ENCODE measurements at places on chromosomes 13 and 19.

- no peak for DNase-seq
Observed at GRCh38 chr19:32543115-32543900, 37.7 kb upstream of the PDCD5 start.

GRCh38 chr13:66624302-66624701, 605.8 kb downstream of the PCDH9 start:
- DNase-seq = no peak

DNA sequence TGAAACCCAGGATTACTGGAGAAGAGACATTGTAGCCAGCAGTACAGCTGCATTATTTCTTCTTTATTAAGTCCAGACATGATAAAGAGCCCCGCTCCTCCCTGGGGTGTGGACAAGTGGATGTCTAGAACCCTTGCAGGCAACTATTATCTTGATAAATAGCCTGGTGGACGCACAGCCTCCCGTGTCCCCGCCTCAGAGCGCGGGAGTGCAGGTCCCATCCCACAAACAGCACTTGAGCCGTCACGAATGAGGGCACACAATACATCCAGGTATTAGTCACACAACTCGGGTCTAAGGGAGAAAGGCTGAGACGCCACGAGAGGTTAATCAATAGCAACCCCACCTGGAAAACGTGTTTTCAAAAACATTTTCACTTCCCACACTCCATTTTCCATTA, 213.2 kb upstream of the SOX1 start:
- no peak for DNase-seq

- peak; percentile 52 for DNase-seq
Observed at GRCh38 chr19:46487802-46488445, 7.7 kb downstream of the PNMA8B start.

DNA sequence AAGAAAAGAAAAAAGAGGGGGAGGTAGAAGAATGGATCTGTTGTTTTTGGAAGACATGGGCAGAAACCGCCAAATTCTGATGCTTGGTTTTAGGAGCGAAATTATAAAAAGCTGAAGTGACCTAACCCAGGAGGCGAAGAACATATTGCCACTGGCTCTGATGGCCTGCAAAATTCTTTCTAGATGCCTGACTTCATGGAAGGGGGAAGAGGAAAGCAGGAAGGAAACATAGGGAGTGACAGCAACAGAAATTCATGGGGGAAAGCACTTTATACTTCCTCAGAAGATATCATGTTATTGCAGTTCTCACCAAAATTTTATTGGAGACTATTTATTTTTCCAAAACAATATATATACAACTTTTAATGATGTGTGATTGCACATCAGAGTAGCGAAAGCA, 213.5 kb downstream of the DLEU7 start:
- no peak for DNase-seq

GRCh38 chr13:100957741-100958140, 283.1 kb upstream of the TMTC4 start:
- DNase-seq = no peak

DNA sequence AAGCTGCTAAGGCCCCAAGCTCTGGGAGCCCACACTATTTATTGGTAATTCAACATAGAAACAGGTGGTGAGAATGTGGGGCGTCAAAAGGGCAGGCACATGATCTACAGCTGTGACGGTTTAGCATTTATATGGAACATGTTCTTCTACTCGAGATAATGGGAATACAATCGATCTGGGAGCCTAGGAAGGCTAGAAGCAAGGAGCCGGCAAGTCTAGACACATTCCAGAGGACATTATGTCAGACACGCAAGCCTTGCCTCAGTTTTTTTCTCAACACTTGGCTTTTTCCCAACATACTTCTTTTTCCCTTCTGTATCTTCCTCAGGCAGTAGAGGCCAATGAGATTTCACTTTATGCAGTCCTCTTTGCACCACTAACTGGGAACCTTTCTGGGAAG, 315.7 kb upstream of the SLITRK5 start:
- DNase-seq = no peak

DNA sequence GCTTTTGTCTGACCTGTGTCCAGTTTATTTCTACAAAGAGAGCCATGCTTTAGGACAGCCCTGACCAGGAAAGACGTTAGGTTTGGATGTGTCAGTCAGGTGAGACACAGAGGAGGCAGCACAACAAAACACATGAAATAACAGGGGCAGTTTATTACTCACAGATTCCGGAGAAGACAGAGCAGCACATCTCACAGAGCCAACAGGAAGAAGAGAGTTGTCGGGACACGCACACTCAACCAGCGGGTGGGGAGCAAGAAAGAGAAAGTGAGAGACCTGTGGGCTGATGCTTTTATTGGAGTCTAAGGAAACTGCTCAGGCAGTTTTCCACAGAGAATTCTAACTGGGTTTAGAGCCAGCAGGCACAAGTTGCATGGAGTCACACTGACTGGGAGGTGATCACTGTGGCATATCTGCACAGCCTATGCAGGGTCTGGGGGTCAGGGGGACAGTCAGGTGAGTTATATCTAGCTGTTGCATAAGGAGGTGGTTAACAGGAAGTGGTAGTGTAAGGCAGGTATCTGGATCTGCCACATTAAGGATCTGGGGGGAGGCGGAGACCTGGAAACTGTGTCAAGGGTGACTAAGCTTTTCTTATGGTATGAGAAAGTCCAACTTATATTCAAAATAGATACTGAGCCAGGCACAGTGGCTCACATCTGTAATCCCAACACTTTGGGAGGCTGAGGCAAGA, 24.1 kb upstream of the CEACAM20 start:
- DNase-seq = no peak

- DNase-seq = no peak
Observed at GRCh38 chr19:16509141-16510061, 13.2 kb downstream of the C19orf44 start.

GRCh38 chr13:35744144-35744543, 267.7 kb upstream of the MAB21L1 start:
- DNase-seq = no peak

GRCh38 chr13:95636853-95637252, 7.7 kb downstream of the DZIP1 start:
- DNase-seq = no peak

GRCh38 chr13:99845161-99845874, 126.2 kb downstream of the ZIC5 start:
- no peak for DNase-seq

GRCh38 chr13:112428704-112429103, 52.5 kb downstream of the SPACA7 start:
- DNase-seq = no peak

DNA sequence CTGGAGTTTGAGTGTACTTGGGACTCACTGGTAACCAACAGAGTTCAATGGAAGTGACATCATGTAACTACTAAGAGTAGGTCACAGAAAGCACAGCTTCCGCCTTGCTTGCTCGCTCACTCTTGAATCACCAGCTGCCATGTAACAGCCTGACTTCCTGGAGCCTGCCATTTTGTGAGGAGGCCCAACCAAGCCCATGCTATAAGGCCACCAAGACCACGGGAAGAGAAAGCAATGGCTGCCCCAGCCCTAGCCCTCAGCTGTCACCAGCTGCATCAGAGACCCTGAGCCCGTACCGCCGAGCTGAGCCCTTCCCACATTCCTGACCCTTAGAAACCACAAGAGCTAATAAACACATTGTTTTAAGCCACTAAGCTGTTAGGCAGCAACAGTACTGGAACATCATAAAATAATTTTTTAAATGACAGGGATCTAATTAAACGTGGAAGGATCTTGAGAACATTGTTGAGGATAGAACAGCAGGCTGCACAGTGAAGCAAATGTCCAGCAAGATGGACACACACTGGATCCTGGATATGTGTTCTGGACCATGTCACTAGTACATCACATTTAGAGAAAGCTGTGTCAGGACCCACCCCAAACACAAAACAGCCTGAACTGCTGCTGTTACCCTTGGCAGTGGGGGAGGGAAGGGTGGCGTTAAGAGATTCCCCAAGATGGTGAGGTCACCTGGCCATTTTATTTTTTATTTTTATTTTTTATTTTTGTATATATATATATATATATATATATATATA, 21.7 kb upstream of the LDLR start:
- DNase-seq = no peak

DNA sequence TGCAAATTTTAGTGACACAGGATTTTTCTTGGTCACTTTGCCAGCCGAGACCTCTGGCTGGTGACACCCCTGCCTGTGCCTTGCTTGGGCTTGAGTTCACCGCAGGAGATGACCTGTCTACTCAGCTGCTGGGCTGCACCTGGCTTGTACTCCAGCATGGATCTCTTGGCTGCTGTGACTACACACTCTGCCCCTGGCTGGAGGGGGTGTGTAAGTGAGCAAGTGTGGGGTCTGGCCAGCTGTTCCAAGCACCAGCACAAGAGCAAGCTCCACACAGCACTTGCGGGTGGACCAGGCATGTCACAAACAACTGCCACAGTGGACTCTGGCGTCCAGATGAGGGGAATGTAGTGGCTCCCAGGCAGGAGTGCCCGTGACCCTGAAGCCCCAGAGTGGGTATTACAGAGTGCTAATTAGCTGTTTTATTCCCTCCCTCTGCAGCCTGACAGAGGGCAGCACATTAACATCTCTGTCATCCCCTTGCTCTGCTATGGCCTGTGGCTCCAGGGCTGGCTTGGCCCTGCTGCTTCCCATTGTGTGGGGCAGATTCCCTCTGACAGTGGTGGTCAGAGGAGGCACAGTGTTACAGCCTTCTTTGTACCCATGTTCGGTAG, 1387.2 kb downstream of the OLFM4 start:
- DNase-seq = no peak

DNA sequence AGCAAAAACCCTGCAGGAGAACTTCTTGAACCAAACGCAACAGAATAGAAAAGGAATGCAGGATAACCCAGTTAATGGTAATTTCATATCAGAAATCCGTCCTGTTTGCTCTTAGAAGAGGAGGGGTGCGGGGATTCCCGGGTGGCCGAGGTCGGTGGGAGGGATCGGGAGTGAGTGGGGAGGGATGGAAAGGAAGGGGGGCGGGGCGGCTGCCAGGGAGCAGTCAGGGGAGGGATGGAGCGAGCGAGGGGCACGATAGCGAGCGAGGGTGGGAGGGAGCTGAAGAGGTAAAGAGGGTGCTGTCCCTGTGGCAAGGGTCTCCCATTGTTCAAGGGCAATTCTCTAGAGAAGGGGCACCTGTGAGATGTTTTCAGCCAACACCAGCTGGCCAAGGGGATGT, 26.5 kb downstream of the CD177 start:
- no peak for DNase-seq

DNA sequence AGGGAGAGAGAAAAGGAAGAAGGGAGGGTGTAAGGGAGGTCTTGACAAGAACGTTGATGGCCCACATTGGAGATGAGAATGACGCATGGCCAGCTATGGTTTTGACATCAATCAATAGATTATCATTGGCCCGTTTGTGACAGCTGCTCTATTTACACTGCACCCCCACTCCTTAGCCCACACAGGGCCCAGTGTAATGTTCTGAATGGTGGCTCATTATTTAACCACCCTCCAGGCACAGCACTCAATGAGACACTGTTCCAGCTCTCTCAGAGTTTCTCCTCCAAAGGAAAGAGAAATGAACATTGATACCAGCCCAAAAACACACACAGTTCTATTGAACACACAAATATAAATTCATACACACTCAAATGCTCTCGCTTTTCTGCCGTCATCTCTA, 173.0 kb upstream of the IPO5 start:
- no peak for DNase-seq

DNA sequence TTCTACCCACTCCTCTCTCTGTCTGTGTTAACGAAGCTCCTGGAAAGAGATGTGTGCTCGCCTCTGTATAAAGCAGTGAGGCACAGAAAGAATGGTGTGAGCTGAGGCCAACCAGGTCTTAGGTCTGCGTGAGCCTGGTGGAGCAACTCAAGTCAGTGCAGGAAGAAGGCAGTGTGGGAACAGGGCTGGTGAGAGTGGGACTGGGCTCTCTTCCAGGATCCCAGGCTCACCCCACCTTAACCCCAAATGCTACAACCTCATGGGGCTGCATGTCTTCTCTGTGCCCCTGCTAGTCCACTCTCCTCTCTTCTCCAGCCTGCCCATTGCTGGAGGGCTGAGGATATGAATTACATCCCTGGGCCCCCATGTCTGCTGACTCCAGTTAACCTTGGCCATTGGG, 127.4 kb downstream of the DCT start:
- no peak for DNase-seq

DNA sequence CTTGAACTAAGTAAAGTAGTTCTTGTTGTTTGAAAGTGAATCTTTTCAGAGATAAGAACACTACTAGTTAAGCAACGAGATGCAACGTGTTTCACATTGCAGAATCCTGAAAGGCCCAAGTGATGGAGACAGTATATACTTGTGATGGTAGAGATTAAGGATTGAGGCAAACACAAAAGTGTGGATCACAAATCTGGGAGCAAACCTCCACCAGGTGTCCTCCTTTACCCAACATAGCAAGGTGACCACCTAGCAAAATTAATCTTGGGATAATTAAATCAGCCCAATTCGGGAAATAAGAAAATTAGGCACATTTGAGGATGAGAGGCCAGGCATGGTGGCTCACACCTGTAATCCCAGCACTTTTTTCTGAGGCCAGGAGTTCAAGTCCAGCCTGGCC, 563.9 kb downstream of the DACH1 start:
- DNase-seq = no peak

DNA sequence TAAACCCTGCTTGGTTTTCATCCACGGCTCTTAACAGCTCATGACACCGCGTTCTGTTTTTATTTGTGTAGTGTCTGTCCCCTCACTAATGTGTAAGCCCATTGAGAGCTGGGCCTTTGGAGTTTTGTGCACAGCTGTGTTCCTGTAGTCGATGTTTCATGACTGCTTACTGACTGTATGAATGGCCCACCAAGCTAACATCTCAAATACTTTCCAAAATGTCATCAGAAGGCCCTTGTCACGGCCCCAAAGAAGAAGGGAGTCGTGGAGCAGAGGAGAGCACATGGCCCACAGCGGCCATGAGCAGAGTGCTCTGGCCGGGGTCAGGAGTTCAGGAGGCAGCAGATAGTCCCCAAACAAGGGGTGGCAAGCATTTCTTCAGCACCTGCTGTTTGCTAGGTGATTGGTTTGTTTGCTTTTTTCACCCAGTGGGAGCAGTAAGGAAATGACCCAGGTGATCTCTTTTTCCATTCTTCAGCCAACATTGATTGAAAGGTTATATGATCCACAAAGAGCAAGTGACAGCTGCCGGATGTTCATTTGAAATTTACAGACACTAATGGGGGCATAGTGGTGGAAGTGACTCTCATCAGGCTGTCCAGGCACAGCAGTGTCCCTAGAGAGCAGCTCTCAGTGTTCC, 315.2 kb downstream of the ATP8A2 start:
- DNase-seq = no peak

GRCh38 chr19:35348911-35349611, 1.4 kb downstream of the FFAR1 start:
- no peak for DNase-seq

- DNase-seq = no peak
Observed at GRCh38 chr13:37504251-37504650, 94.3 kb downstream of the POSTN start.

GRCh38 chr19:3844596-3844995, 24.2 kb downstream of the ZFR2 start:
- no peak for DNase-seq

GRCh38 chr13:113917594-113918371, 53.9 kb upstream of the GAS6 start:
- no peak for DNase-seq
